ENCODE measurements at places on chromosomes 16 and 17.

GRCh38 chr16:71919035-71919434 lies 23.7 kb downstream of the IST1 start:
- DNase-seq = no peak

DNA sequence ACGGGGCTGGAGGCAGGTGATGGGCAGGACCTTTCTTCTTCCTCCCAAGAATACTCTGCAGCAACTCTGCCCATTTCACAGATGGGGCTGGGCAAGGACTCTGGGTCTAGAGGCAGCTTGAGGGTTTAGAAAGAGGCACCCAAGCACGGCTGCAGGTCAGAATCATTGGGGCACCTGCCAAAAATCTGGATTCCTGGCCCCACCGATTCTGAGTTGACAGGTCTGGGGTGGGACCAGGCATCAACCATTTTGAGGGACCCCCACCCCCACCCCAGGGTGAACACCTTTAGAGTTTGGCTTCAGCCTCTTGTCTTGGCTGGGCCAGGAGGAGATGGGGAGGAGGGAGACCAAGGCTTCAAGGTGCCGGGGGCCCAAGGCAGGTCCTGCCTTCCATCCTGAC lies 5.3 kb downstream of the SPPL2C start:
- DNase-seq = no peak

DNA sequence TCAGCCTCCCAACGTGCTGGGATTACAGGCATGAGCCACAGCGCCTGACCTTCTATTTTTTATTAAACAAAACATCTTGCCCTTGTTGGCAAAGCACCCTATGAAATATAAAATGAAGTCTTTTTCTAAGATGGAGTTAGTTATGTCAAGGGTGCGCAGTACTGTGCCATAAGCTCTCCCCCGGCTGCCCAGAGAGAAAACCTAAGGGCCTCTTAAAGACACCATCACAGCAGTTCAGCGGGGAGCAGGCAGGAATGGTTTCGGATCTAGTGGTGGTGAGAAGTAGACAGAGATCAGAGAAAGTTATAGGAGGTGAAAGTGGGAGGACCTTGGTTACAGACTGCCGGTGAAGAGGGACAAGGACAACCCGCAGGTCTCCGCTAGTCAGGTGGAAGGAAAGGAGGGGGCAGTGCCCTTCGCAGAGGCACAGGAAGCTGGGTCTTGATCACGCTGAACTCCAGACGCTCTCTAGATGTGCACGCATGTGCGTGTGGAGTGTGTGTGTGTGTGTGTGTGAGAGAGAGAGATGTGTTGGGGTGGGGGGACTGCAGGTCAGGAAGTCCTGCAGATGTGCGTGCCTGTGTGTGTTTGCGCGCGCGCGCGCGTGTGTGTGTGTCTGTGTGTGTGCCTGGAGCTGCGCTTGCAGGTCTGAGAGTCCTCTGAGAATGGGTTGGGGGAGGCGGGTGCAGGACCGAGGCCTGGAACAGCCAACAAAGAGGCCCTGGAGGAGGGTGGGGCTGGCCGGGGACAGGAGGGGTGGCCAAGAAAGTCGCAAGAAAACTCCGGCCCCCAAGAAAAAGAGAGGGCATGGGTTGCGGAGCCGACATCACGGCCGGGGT lies 748 bp upstream of the CMTM3 start:
- DNase-seq = no peak

DNA sequence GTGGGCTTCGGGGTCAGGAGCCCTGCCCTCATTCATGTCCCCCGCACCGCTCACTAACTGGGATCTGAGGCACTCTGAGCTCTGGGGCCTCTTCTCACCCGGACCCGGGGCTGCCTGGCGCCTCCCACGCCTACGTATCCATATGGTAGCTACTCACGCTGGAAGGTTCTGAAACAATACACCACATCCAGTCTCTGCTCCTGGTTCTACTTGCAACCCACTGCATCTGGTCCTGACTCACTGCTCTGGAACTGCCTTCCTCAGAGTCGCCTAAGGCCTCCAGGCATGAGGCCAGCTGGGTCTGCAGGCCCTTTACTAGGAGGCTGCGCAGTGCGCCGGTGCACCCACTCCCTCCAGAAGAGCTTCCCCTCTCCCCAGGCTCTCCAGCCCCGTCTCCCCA lies 18.1 kb downstream of the USP36 start:
- DNase-seq = no peak

DNA sequence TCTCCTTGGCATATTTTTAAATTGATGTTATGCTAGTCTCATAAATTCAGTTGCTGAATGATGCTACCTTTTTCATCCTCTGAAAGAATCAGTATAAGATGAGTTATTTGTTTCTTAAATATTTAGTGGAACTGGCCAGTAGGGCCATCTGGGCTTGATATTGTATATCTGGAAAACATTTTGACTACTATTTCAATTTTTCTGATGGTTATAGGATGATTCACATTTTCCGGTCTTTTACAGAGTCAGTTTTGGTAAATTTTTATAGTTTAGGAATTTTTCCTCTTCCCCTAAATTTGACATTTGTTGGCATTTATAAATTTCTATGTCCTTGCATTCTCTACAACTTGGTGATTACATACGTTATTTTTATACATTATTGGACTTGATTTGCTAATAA lies 296.3 kb upstream of the AXIN2 start:
- DNase-seq = no peak

GRCh38 chr17:79545251-79546005 lies 65.4 kb downstream of the RBFOX3 start:
- DNase-seq = no peak

GRCh38 chr16:27123795-27124409 lies 57.2 kb downstream of the C16orf82 start:
- no peak for DNase-seq

GRCh38 chr17:80263253-80264204 lies 2.9 kb downstream of the RNF213 start:
- DNase-seq = no peak

DNA sequence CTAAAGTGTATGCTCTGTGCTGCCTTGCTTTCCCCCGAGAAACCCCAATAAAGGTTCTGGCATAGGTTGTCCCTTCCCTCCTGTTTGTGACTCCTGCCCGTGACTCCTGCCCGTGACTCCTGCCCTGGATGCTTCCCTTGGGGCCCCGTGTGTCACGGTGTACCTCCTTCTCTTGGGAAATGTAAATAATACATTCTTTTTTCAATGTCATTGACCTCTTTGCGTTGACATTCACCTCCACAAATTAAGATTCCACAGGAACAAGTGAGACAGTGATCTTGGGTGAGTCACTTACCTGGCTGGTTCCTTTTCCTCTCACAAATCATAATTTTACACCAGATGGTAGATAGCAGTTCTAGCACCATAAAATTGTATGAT lies 632 bp downstream of the CCL15 start:
- DNase-seq = no peak

DNA sequence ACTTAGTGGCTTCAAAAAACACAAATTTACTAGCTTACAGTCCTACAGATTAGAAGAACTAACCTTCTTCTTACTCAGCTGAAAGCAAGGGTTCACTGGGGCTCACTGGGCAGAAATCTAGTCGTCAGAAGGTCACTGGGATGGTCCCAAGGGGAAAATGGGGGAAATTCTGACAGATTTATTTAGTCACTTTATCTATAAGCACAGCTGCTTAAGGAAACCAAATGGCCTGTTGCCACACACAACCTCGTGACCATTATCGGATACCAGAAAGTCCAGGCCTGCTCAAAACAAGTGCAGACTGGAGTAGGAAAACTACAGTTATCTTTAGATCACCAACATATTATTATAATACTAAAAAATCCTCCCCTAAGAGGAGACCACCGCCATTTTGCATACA lies 374.6 kb upstream of the ASIC2 start:
- DNase-seq = no peak

GRCh38 chr16:48810436-48810802 lies 200.4 kb upstream of the N4BP1 start:
- no peak for DNase-seq

- DNase-seq = no peak
These were observed 32.0 kb downstream of the KDM8 start for GRCh38 chr16:27235055-27235937.

DNA sequence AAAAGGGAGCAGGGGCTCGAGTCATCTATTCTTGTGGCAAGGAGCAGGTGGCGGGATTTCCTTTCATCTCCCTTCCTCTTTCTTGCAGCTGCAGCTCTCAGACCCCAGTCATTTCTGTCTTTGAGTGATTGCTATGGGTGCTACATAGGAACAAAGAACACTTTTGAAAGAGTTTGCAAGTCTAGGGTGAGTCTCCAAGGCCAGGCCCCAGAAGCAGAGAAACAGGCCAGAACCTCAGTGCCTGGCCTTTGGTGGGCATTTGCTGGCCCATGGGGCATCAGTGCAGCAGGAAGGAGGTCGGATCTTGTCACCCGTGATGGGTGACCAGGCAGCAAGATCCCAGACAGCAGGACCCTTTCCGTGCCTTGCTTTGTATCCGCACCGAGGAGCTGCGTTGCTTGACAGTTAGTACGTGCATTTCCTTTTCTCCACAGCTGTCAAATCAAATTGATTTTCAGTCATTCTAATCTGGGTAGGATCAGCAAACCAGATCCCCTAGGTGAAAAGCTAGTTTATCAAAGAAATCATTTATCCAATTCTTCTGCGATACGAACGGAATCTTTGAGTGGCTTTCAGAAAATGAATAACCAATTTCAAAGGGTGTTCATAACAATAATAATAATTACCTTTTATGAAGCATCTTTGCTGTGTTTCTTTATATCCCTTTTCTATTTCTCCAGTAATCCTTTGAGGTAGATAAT lies 244.6 kb upstream of the MAF start:
- no peak for DNase-seq

- DNase-seq = no peak
These were observed 60.3 kb downstream of the IL21R start for GRCh38 chr16:27462200-27462845.

- DNase-seq = no peak
These were observed 348.7 kb upstream of the TNRC6C start for GRCh38 chr17:77609553-77610517.

GRCh38 chr16:1614456-1615102 lies 2.4 kb downstream of the CRAMP1 start:
- DNase-seq = no peak

DNA sequence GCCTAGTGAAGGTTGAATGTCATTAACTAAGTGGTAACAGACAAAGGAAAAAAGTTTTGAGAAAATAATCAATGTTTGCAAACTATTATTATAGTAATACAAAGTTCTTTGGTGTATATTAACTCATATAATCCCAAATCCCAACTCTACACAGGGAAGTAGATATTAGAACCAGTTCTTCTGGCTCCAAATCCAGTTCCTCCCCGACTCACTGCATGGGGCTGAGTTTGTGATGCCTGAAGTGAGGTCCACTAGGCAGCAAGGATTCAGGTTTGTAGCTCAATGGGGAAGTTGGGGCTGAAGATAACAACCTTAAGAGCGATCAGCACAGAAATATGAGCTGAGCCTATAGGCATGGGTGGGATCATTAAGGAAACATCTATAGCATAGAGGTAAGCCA lies 5.6 kb upstream of the SYNRG start:
- no peak for DNase-seq

DNA sequence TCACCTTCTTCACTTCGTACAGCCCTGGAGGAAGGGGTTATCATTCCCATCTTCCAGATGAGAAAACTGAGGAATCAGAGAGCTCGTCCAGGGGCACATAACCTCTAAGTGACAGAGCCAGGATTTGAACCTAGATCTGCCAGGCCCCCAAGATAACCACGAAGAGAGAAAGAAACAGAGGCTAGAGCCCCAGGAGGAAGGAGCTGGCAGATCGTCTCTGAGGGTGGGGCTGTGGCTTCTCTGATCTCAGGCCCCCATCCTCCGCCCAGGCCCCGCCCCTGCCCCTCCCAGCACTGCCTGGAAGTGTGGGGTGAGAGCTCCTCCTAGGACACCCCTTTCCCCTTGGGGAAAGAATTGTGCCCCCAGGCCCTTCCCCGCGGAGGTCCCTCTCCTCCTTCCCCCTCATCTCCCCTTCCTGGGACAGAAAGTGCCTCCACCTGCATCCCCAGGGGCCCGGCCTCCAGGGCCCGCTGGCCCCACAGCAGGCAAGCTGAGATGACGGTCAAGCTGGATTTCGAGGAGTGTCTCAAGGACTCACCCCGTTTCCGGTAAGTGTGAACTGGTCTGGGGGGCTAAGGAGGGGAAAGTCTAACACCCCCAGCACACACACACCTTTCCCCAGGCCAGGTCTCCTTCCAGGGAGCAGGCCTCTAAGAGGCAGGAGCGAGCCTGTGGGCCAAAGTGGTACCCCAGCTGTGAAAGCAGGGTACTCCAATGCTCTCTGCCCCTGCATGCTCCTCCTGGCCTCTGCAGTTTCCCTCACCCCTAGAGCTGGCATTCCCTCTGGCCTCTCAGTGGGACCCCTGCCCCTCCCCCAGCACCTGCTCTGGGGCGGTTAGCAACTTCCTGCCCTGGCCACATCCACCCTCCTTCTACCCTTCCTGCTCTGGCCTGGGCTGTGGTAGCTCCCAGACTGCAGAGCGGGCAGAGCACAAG lies at the start of gene ACAP1:
Gene ACAP1 (plus strand): TSS at position 290 of the 936 bp plus-strand sequence. CDS start 206 bp downstream, at position 496.
- DNase-seq = no peak

- no peak for DNase-seq
These were observed 41.4 kb downstream of the MIS12 start for GRCh38 chr17:5527601-5528250.

GRCh38 chr17:78120971-78121800 lies 7.4 kb downstream of the TMC6 start:
- no peak for DNase-seq

- DNase-seq = no peak
These were observed 735 bp downstream of the PSMD11 start for GRCh38 chr17:32445074-32445415.

GRCh38 chr17:73286863-73287296 lies 24.9 kb downstream of the CDC42EP4 start:
- DNase-seq = no peak

DNA sequence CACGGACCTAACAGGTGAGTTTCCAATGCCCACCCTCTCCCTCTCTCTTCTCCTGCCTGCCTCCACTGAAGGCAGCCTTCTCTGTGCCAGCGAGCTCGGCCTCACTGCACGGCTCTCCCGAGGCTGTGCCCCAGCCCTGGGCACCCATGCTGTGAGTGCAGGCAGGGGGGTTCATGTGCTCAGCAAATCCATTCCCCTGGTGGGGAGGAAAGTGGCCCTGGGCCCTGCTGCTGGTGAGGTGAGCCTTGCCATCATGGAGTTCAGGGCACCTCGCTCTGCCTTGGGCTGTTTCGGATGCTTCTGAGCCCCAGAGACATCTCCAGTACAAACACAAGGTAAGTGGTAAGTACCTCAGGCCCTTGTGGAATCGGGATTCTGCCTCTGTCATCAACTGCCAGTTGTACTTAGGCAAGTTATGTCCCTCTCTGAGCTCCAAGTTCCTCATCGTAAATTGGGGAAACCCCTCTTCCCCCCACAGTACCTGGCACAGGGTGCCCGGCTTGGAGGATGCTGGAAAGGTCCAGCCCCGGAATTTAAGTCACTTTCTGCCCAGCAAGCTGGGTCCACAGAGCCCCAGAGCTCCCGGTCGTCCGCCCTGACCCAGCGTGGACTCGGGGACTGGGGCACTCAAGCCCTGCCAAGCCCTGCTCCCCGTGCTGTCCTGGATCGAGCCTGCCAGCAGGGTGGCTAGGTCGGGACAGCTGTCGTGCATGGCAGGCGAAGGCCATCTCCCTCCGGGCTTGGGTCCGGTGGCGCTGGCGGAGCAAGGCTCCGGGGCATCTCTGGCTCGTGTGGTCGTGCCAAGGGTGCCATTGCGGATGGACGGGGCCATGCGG lies 684 bp upstream of the NUDT16L1 start:
- DNase-seq = no peak

Measured in Panc1 (cell line).